ENCODE measurements at places on chromosomes 12 and 14. TPM values are rescaled to one million over a fixed set of nuclear protein-coding genes. Genes with fewer than 3 reads are reported as not detected.

PKP2 gene
- 0.60 TPM for total RNA-seq

GRCh38 chr14:68741839-68742470, 50.9 kb downstream of the ZFP36L1 start:
- DNase-seq = no peak

DNA sequence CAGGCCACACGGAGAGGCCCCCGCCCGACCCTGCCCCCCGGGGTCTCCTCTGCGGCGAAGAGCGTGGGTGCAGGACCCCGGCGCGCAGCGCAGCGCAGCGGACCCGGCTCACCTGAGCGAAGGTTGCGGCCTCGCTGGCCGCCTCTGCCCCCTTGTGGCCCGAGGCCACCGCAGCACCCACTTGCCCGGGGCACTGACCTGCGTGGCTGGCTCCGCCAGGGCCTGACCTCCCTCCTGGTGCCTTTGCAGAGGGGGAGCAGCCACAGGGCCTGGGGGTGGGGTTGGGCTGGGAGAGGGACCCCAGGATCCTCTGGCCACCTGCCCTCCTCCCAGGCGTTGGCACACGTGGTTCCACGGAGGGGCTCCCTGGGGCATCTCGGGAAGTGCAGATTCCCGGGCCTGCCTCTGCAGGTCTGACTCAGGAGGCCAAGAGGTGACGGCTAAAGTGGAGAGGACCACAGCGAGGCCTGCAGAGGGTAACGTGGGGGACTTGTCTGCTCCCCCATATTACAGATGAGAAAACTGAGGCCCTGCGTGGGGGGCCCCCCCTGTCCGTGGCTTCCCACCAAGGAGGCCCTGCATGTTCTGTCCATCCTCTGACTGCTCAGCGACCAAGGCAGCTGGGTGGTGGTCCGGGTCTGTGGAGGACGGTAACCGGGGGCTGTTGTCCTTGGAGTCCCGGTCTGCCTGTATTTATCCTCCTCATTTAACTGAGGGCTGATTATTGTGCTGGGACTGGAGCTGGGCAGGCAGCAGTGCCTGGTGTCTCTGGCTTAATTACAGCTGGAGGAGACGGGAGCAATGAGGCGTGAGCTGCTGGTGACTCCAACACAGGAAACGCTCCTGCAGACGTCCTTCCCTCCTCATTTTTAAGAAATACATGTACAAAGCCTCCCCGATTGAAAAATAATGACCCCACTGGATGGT, 67.9 kb upstream of the BEGAIN start:
- DNase-seq = peak; percentile 51

GRCh38 chr12:62731055-62731820, 203.7 kb downstream of the PPM1H start:
- DNase-seq = no peak

GRCh38 chr12:76455582-76456345, 103.8 kb downstream of the OSBPL8 start:
- peak; percentile 11 for DNase-seq
